IMR-90 (cell line): ENCODE measurements at places on chromosomes 1 and 21. TPM values are rescaled to one million over a fixed set of nuclear protein-coding genes. Genes with fewer than 3 reads are reported as not detected.
A peak's percentile ranks its signal among the peaks of the same experiment; 100 is the strongest.

GRCh38 chr21:37765221-37765900 lies 150.9 kb downstream of the KCNJ6 start:
- H3K36me3 ChIP-seq: no peaks in the 10 kb centered on the region
- no peak for DNase-seq
- H3K4me1 ChIP-seq: peaks cover 2% of the 10 kb centered on the region
- no peaks in the 10 kb centered on the region; the same call in 1 of the 2 replicates for H3K27me3 ChIP-seq
- H3K27ac ChIP-seq: no peak overlapping the region

S100A14 gene
- 0.10 and 0.14 TPM in 2 replicates for polyA plus RNA-seq

DNA sequence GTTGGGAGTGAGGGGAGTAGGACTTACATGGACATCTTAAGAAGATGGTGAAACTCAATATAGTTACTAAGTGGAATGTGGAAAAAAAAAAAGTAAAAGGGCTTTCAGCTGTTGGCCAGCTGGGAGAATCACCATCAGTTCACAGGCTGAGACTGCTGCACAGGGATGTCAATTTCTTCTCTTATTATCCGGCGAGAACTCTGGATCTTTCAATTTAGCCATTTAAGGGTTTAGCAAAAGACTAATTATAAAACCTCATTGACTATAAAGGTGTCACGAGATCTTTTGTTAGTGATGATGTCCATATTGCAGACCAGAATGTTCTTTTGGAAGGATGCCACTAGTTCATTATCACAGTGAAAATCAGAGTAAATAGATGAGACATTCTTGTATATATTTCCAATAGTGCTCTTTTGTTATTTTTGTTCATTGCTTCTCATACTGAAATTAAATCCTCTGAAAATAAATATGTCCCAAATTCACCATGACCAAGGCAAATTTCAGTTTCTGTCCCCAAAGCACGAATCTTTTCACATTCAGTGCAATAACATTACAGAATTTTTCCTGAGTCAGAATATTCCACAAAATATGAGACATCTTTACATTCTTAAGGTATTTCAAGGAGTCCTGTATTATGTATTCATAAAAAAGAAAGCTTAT lies 266.1 kb downstream of the DNM3 start:
- no peaks in the 10 kb centered on the region for H3K27me3 ChIP-seq
- no peak overlapping the region for H3K27ac ChIP-seq
- DNase-seq: peak; percentile 12

DNA sequence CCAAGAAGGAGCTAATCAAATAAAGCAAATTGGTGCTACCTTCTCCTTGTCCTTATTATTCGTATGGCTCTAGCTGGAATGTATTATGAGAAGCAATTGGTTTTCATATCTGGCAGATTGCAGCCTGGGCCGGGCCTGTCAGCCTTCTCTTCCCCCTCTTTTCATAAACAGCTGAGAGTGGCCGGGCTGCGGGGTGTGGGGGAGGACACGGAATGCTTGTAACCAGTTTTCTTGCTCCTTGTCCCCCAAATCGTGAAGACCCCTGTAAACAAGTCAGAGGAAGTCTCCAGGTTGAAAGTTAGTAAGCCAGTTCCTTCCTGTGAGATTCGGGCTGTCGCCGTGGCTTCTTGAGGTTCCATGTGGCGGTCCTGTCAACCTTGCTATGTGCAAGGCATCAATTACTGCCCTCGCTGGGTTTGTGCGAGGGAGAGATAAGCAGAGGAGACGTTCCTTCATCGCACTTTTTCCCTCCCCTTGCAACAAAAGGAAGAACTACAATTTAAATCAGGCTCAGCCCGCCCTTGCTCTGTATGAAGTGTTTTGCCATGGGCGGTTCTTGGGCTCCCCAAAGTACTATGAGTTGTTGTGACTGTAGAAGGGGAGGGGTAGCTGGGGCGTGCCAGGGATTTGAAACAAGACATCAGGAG lies 450.7 kb downstream of the CAMTA1 start:
- no peak for DNase-seq
- H3K27ac ChIP-seq: no peak overlapping the region
- no peaks in the 10 kb centered on the region for H3K4me1 ChIP-seq
- H3K4me3 ChIP-seq: no peak overlapping the region
- H3K36me3 ChIP-seq: no peaks in the 10 kb centered on the region
- no peaks in the 10 kb centered on the region for H3K27me3 ChIP-seq

GRCh38 chr1:154155251-154155650 lies 378 bp upstream of the NUP210L start:
- H3K27me3 ChIP-seq: no peaks in the 10 kb centered on the region
- peak overlapping the region; percentile 18; the same call in 1 of the 2 replicates for H3K27ac ChIP-seq
- H3K4me3 ChIP-seq: no peak overlapping the region
- peak; percentile 72 for DNase-seq
- peaks cover 19% of the 10 kb centered on the region for H3K36me3 ChIP-seq

ALG14 gene
- polyA plus RNA-seq: 1.6 and 1.7 TPM in 2 replicates

TMEM52 gene
- polyA plus RNA-seq: 1.3 and 1.9 TPM in 2 replicates

DNA sequence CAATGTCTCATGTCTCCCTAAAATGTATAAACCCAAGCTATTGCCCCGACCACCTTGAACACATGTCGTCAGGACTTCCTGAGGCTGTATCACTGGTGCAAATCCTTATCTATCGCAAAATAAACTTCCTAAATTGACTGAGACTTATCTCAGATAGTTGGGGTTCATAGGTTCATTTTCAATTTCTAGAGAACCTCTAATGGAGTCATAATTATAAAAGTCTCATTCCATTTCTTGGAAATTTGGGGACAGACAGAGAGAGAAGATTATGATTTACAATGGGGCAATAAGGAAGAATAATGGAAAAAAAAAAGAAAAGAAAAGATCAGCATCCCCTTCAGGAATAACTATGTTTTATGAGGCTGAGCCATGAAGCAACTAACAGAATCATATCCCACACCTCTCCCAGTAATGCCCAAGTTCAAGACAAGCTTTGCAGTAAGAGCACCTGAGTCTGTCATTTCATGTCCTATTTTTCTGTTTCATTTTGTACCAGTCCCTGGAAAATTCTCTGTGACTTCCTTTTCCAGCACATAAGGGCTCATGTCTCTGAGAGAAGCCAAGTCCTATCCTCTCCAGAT lies 70.0 kb upstream of the ETS2 start:
- no peak overlapping the region for H3K4me3 ChIP-seq
- DNase-seq: no peak
- no peaks in the 10 kb centered on the region for H3K36me3 ChIP-seq
- no peak overlapping the region for H3K27ac ChIP-seq
- H3K4me1 ChIP-seq: no peaks in the 10 kb centered on the region

DNA sequence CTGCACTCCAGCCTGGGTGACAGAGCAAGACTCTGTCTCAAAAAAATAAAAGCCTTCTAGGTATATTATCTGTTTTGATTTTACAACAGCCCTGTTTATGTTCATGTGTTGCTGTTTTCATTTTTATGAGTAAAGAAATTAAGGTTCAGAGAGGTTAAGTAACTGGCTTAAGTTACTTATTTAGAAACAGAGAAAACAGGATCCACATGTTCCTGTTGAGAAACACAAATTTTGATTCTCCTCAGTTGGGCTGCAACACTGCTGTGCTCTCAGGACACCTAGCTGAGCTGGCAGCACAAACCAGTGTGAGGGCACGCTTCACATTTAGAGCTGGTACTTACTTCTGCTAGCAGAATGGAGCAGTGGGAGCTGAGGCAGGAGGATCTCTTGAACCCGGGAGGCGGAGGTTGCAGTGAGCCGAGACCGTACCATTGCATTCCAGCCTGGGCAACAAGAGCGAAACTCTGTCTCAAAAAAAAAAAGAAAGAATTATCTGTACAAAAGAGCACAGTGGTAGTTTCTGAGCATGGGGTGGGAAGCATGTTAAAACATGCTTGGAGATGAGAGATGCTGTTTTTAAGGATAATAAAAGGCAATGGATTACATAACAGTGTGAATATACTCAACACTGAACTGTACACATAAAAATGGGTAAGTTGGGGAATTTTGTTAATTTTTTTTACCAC lies 2.4 kb downstream of the SPRTN start:
- H3K36me3 ChIP-seq: peaks cover 6% of the 10 kb centered on the region
- H3K4me1 ChIP-seq: peaks cover 7% of the 10 kb centered on the region
- no peak overlapping the region for H3K4me3 ChIP-seq

DNA sequence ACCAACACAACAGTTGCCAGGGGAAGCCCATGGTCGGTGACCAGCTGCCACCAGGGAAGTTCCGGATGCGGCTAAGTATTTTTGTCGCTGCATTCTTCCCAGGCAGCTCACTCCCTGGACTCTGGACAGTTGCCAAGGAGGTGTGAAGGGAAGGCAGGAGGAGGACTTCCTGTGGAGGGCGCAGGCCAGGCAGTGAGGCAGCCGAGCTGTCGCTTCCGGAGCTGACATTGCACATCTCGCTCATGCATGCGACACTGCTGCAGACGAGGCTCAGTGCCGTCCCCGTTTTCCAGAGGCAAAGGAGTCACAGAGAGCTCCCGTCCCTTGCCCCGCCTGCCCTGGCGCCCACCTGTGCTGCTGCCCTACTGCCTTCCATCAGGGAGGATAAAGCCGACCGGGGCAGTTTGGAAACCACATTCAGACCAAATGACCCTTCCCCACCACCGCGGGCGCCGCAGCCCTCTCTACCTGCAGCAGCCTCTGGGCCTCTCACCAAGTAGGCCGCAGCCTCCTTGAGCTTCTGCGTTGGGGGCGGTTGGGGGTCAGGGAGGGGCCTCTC lies 81.4 kb downstream of the NENF start:
- H3K4me1 ChIP-seq: peaks cover 17% of the 10 kb centered on the region
- H3K36me3 ChIP-seq: no peaks in the 10 kb centered on the region
- H3K27me3 ChIP-seq: peaks cover 9% of the 10 kb centered on the region; the same call in 1 of the 2 replicates

GRCh38 chr21:31786164-31786920 lies 54.4 kb upstream of the SCAF4 start:
- no peak overlapping the region for H3K4me3 ChIP-seq
- H3K36me3 ChIP-seq: no peaks in the 10 kb centered on the region
- peaks cover 3% of the 10 kb centered on the region; the same call in 1 of the 2 replicates for H3K27me3 ChIP-seq
- DNase-seq: no peak
- H3K4me1 ChIP-seq: no peaks in the 10 kb centered on the region

- H3K27me3 ChIP-seq: no peaks in the 10 kb centered on the region; the same call in 1 of the 2 replicates
- peak overlapping the region; percentile 66 for H3K4me3 ChIP-seq
- peak; percentile 77 for DNase-seq
- peaks cover 10% of the 10 kb centered on the region for H3K4me1 ChIP-seq
- H3K36me3 ChIP-seq: no peaks in the 10 kb centered on the region
- H3K27ac ChIP-seq: peak overlapping the region; percentile 90
These were observed 56.6 kb upstream of the RPL11 start for GRCh38 chr1:23634840-23635651.

- no peaks in the 10 kb centered on the region for H3K36me3 ChIP-seq
- DNase-seq: no peak
- no peak overlapping the region for H3K4me3 ChIP-seq
- H3K4me1 ChIP-seq: no peaks in the 10 kb centered on the region
- H3K27ac ChIP-seq: no peak overlapping the region
- H3K27me3 ChIP-seq: no peaks in the 10 kb centered on the region
These were observed 321.1 kb downstream of the KCTD3 start for GRCh38 chr1:215888159-215888558.

DNA sequence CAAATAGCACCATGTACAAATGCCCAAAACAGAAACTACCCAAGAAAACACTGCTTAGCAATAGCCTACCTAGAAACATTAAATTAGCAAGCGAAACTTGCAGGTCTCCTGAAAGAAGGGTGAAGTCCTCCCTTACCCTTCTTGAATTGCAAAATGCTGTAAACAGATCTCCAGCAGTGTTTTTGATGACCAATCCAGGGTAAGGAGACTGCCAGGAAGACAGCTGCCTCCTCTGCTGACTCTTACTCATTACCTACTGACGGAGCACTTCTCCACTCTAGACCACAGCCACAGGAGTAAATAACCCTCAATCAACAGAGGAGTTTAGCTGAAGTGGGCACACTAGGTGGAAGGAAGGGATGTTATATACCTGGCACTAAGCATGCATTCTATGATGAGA lies 32.2 kb upstream of the GADD45A start:
- H3K27me3 ChIP-seq: no peaks in the 10 kb centered on the region
- peak; percentile 91 for DNase-seq
- no peak overlapping the region for H3K27ac ChIP-seq
- no peaks in the 10 kb centered on the region for H3K36me3 ChIP-seq

GRCh38 chr1:182305861-182306260 lies 85.7 kb downstream of the GLUL start:
- no peaks in the 10 kb centered on the region for H3K4me1 ChIP-seq
- H3K36me3 ChIP-seq: no peaks in the 10 kb centered on the region
- no peak for DNase-seq
- H3K27ac ChIP-seq: no peak overlapping the region

GRCh38 chr1:12127206-12127810 lies 39.5 kb upstream of the TNFRSF1B start:
- H3K4me1 ChIP-seq: no peaks in the 10 kb centered on the region; the same call in 1 of the 2 replicates
- H3K4me3 ChIP-seq: no peak overlapping the region
- no peak overlapping the region for H3K27ac ChIP-seq
- H3K36me3 ChIP-seq: no peaks in the 10 kb centered on the region

FAM3B gene
- polyA plus RNA-seq: not detected in 2 replicates

ZBTB18 gene
- polyA plus RNA-seq: 10.0 and 10.3 TPM in 2 replicates

NCAM2 gene
- 1.7 and 2.7 TPM in 2 replicates for polyA plus RNA-seq

GRCh38 chr1:159936273-159936904 lies 9.0 kb downstream of the IGSF9 start:
- H3K4me1 ChIP-seq: no peaks in the 10 kb centered on the region
- H3K27ac ChIP-seq: no peak overlapping the region
- no peak overlapping the region for H3K4me3 ChIP-seq
- H3K27me3 ChIP-seq: peaks cover 38% of the 10 kb centered on the region
- H3K36me3 ChIP-seq: no peaks in the 10 kb centered on the region
- no peak for DNase-seq

- H3K27ac ChIP-seq: no peak overlapping the region
- no peak overlapping the region for H3K4me3 ChIP-seq
- no peaks in the 10 kb centered on the region for H3K27me3 ChIP-seq
- DNase-seq: no peak
- no peaks in the 10 kb centered on the region for H3K36me3 ChIP-seq
- no peaks in the 10 kb centered on the region for H3K4me1 ChIP-seq
These were observed 284.5 kb downstream of the NPHP4 start for GRCh38 chr1:5707566-5708345.

PLEKHA6 gene
- 19.9 and 20.6 TPM in 2 replicates for polyA plus RNA-seq

GRCh38 chr1:75725861-75726361 lies 1.4 kb downstream of the ACADM start:
- DNase-seq: no peak
- H3K36me3 ChIP-seq: no peaks in the 10 kb centered on the region
- peaks cover 2% of the 10 kb centered on the region; the same call in 1 of the 2 replicates for H3K4me1 ChIP-seq
- peak overlapping the region; percentile 96 for H3K4me3 ChIP-seq

GRCh38 chr1:40980068-40980452 lies 564 bp downstream of the CTPS1 start:
- H3K27me3 ChIP-seq: no peaks in the 10 kb centered on the region
- peak overlapping the region; percentile 70 for H3K27ac ChIP-seq
- peak overlapping the region; percentile 67 for H3K4me3 ChIP-seq
- no peak for DNase-seq
- no peaks in the 10 kb centered on the region; the same call in 1 of the 2 replicates for H3K36me3 ChIP-seq
